Amniotic epithelial cell (primary cell): ENCODE measurements at places on chromosomes 1 and 21.
A peak's percentile ranks its signal among the peaks of the same experiment; 100 is the strongest.

DNA sequence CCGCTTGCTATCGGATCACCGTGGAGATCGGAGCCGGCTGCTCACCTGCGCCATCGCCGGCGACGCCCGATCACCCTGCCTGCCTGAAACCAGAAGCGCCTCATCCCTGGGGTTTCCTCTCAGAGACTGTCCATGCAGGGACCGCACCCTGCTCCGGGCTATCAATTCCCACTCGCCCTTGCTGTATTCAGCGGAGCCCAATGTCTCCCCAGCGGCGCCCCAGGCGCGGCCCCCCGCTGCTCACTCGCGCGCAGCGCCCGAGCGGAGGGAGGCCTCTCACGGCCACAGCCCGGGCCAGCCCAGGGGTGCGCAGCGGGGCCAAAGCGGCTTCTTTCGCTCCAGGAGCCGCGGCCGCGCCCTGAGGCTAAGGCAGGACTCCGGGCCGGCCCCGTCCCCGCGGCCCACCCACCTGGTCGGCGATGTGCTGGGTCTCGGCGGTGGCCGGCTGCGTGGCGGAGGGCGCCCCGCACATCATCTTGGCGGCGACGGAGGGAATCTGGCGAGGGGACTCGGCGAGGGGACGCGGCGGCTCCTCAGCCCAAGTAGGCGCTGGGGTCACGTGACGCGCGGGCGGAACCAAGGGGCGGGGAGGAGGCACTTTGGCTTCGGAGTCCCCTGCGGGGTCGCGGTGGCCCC lies at the start of gene CSTB:
Gene CSTB (minus strand): TSS at position 514 of the 636 bp plus-strand sequence. CDS start 39 bp downstream, at position 475.
- no peak for DNase-seq

GRCh38 chr1:190479516-190479915 lies 1.9 kb upstream of the BRINP3 start:
- DNase-seq = peak; percentile 3

- peak; percentile 88 for DNase-seq
These were observed 116.2 kb downstream of the KCNJ6 start for GRCh38 chr21:37800057-37800455.

DNA sequence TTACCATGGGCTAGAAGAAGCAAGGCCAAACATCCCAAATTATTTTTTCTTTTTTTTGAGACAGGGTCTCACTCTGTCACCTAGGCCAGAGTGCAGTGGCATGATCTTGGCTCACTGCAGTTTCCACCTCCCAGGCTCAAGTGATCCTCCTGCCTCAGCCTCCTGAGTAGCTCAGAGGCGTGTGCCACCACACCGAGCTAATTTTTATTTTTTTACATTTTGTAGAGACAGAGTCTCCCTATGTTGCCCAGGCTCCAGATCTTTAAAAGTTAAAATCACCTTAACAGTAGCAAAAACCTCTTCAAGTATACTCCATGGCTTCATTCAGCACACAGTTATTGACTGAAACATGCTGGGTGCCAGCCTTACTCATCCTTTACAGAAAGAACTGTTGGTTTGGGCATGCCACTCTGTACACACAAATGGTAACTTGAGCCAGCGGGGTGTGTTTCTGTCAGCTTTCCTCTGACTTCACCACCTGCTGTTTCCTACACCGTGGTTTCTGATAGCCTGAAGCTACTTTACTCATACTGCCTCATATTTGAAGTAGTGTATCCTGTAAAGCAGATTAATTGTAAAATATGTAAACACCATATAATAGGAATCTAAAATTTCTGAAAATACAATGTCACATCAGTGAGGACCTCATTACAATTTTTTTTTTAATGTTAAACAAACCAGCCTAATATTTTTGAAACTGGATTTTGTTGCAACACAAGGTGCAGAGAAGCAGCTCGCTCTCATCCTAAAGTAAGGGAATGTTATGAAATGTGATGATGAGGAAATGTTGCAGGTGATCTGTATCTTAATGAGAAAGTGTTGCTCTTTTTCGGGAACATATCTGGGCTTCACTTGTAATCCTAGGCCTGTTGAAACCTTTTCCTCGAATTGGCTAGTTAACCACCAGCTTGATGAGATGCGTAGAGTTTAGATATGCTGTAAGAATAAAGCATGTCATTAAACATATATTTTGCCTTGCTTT lies 113.9 kb downstream of the ATP5PO start:
- peak; percentile 27 for DNase-seq

GRCh38 chr1:209895709-209896108 lies 42.3 kb upstream of the SYT14 start:
- DNase-seq = peak; percentile 90

DNA sequence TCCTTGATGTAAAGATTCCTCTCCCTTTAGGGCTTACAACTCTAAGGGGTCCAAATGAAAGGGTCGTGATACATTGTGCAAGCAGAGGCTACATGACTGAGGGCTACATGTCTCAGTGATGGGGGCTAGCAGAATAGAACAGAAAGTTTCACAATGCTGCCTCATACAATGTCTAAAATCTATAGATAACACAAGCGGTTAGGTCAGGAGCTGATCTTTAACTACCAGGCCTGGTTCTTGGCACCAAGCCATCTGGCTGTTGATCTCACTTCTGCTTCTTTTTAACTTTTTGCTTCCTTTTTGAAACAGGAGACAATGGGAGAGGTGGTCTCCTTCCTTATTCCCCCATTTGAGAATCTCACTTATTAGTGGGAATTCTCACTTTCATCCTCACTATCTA lies 710.2 kb downstream of the AMY1C start:
- DNase-seq = no peak

DNA sequence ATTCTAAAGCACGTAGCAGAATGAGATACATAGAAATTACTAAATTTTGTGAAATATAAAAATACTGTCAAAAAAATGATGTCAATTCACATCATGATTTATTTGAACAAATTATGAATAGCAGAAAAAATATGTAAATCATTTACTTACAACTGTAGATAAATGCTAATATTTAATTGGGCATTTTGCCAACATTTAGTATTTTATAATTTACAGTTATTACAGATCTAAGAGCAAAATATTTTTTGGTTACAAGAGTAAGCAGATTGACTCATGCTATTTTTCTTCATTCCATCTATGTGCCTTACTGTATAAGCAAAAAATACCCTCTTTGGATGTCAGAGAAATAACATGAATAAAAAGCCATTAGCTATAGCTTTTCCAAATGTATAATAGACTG lies 282.3 kb upstream of the RGS18 start:
- no peak for DNase-seq

DNA sequence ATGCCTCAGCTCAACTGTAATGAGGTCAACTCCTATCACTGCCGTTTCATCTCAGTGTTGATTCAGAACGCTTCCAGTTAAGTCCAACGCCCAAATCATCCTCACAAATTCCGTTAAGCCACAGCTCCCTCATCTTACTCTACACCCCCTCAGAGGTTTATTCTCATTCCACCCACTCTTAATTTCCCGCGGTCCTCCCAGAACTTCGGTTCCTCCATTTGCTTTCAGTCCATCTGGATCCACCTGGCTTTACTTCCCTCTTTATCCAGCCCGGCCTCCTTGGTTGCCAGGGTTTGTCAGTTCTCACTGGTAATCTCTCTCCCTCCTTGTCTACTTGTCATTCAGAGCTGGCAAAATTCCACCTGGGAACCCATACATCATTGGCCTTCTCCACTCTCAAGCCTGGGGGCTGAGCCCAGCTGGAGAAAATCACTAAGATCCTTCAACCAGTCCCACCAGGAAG lies 51.3 kb upstream of the RUNX1 start:
- DNase-seq = peak; percentile 27

GRCh38 chr1:54645806-54646676 lies 4.5 kb downstream of the MROH7 start:
- no peak for DNase-seq

- peak; percentile 87 for DNase-seq
These were observed 6.8 kb downstream of the RGS5 start for GRCh38 chr1:163195728-163196448.

GRCh38 chr1:221089273-221089672 lies 210.0 kb downstream of the HLX start:
- DNase-seq = peak; percentile 54

DNA sequence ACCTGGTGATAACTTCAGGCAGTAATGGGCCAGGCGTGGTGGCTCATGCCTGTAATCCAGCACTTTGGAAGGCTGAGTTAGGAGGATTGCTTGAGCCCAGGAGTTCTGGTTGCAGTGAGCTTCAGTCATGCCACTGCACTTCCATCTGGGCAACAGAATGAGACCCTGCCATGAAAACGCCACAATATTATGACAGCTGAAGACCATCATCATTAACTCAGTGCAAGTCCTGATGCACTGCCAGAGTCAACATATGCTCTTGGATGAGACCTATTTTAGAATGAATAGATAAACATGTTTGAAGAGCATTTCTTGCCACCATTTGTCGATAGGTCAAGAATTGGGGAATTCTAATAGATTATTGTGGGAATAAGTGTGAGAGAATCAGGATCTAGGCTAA lies 26.4 kb downstream of the HENMT1 start:
- DNase-seq = no peak

- no peak for DNase-seq
These were observed 155.3 kb upstream of the JUN start for GRCh38 chr1:58939146-58939545.

DNA sequence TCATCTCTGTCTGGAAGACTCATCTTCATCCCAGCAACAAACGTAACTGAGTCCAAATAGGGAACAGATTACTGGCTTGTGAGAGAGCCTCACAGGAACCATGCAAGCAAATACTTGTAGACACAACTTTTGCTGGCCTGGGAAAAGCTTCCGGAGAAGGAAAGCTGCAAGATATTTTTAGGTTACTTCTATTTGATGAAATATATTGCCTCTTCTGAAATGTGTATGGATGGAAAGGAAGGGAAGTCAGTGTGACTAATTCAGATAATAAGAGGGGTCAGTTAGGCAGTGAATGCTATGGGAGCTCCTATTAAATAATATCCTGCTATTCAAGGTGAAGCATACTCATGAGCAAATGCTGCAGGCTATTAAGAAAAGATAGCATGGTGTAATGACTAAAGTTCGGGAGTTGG lies 20.4 kb upstream of the FGGY start:
- DNase-seq = no peak

- DNase-seq = no peak
These were observed 129.8 kb upstream of the TIAM1 start for GRCh38 chr21:31473685-31474345.

DNA sequence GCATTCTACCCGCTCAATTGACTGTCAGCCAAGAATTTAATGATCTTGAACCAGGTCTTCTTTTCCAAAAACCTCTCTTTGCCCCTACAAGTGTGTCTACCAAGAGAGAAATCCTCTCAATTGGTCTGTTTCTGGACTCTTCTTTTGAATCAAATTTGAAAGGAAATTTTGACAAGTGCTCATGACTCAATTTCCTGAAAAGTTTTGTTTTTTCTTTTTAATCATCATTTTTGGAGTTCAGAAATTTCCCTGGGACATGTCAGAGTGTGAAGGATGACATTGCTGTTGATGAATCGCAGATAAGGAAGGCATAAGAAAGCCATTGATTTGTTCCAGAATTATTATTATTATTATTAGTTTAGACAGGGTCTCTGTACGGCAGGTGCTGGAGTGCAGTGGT lies 88.2 kb upstream of the AKT3 start:
- no peak for DNase-seq

DNA sequence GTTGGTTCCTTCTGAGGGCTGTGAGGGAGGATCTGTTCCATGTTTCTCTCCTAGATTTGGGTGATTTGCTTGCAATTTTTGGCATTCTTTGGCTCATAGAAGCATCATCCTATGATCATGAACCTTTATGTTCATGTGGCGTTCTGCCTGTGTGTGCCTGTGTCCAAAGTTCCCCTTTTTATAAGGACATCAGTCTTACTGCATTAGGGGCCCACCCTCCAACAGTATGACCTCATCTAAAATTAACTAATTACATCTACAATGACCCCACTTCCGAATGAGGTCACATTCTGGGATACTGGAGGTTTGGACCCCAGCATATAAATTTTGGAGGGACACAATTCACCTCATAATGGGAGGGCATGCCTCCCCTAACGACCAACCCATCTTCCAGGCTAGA lies 12.8 kb upstream of the CAMK1G start:
- DNase-seq = no peak

GRCh38 chr1:170153417-170153816 lies 7.7 kb downstream of the NTMT2 start:
- no peak for DNase-seq

DNA sequence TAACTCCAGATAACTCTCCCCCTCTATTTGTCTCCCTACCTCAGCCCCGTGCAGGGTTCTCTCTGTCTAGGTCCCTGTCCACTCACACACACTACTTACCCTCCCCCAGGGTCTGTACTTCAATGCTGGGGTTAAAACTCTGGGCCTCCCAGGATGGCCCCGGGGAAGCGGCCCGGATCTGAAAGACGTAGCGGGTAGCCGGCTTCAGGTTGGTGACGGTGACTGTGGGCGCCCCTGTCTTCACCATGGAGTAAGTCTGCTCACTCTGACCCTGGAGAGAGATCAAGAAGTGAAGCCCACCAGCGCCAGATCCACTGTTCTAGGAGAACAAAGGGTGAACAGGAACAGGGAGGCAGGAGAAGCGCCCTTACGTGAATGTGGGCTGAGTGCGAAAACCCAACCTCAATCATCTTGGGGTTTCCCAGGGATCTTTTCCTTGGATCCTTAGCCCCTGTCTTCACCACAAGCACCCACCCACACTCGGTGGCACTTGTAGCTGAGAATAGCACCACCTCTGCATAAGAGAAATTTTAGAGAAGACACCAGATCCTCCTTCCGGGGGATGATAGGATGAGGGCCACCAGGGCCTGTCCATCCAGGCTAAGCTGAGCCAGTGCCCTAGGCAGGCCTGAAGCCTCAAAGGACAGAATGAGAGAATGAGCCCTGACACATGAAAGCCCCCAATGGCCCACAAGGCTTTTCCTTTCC lies 33.5 kb downstream of the EPHA10 start:
- no peak for DNase-seq

GRCh38 chr1:58618303-58618702 lies 41.3 kb upstream of the TACSTD2 start:
- DNase-seq = peak; percentile 96

DNA sequence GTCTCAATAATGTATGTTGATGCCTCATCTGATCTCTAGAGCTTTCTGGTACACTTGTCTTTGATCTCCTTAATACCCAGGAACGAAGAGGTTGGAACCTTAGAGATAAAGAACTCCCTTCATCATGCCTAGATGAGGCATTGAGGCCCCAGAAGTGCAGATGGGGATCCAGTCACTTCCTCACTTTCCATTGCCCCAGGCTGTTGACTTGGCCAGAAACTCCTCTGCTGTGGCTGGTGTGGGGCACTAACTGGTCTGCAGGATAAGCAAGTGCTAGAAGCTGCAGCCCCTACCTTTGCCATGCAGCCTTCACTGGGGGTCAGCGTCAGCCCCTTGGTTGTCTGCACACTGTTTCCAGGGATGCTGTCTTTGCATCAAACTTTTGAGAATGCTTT lies 49.9 kb downstream of the STUM start:
- DNase-seq = no peak

GRCh38 chr1:116087628-116088027 lies 23.6 kb upstream of the MAB21L3 start:
- no peak for DNase-seq

GRCh38 chr1:39876144-39876543 lies 7.2 kb downstream of the TRIT1 start:
- DNase-seq = no peak

GRCh38 chr1:3031401-3032221 lies 10.3 kb downstream of the ACTRT2 start:
- DNase-seq = no peak

- peak; percentile 78 for DNase-seq
These were observed 20.8 kb upstream of the ECE1 start for GRCh38 chr1:21311016-21311415.
